ENCODE measurements at places on chromosomes 5 and 9. TPM values are rescaled to one million over a fixed set of nuclear protein-coding genes. Genes with fewer than 3 reads are reported as not detected.

- no peak for DNase-seq
Measured at GRCh38 chr5:143047091-143047490, 276.9 kb downstream of the ARHGAP26 start.

- no peak for DNase-seq
Measured at GRCh38 chr9:128523199-128523925, 18.8 kb downstream of the GLE1 start.

Gene LCN9
- not detected for total RNA-seq

Gene TPPP
- total RNA-seq: 0.46 TPM

Gene CORO2A
- 5.7 TPM for total RNA-seq

Measured in epithelial cell of proximal tubule (primary cell).